ENCODE measurements at places on chromosomes 3 and 15.

DNA sequence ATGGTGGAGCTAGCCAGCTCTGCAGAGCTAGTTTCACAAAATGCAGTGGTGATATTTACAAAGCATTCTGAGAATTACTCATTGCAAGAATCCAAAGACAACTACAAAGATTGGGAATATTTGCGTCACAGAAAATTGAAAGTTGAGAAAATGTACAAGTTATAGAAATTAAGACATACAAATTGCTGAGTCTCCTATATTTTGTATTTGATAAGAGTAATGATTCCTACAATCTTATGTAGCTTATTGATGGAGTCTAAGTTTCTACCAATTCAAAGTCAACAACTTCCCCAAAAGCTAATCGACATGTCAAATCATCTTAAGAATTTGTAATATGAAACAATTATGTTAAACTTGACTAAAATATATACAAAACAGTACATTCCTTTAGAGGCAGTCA lies 46.4 kb upstream of the TOP2B start:
- no peak for DNase-seq

- DNase-seq = peak; percentile 4
These were observed 79.0 kb upstream of the CDV3 start for GRCh38 chr3:133494469-133494868.

DNA sequence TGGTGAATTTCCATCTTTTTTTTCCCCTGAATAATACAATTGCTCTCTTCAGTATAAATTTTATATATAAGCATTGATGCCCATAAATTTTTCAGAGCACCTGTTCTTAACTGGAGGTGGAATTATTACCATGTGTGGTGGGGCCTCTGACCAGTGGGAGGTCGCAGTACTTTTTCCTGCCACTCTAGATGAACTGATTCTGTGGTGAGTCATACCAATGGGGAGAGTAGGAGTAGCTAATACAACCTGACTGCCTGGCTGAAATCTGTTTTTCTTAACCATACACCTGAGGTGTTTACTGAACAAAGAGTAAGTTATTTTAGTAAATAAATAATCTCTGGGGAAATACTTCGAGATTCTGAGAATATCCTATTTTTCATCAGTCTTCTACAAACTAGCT lies 67.2 kb downstream of the UNC13C start:
- no peak for DNase-seq

- no peak for DNase-seq
These were observed 128.5 kb upstream of the RBMS3 start for GRCh38 chr3:29152379-29152778.

DNA sequence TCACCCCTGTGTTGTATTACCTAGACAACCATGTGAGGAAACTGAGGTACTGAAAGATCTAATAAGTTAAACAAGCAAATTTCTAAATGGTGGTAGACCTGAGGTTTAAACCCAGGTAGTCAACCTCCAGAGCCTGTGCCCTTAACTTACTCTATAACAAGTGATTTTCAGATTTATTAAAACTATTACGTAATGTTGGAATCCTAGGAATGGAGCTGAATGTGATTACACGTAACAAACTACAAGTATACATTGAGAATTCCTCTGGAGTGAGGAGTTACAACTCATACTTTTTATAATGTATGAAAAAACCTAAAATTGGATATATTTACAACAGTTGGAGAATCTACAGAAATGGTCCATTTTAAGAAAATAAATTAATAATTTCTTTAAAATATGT lies 18.0 kb downstream of the FAM98B start:
- no peak for DNase-seq

- no peak for DNase-seq
These were observed 274.0 kb upstream of the TGFBR2 start for GRCh38 chr3:30332196-30333021.

Measured in NCI-H1417 (cell line).